ENCODE measurements at places on chromosomes 6 and 20. TPM values are rescaled to one million over a fixed set of nuclear protein-coding genes. Genes with fewer than 3 reads are reported as not detected.

RALY gene
- 97.3 TPM for total RNA-seq

MYCT1 gene
- total RNA-seq, result 82.4 TPM

GLP1R gene
- total RNA-seq, result not detected

FAM184A gene
- total RNA-seq, result 0.38 TPM

TRAM2 gene
- total RNA-seq, result 24.3 TPM

SLC17A9 gene
- total RNA-seq, result 6.9 TPM

NHLRC1 gene
- 1.2 TPM for total RNA-seq

KCNK16 gene
- not detected for total RNA-seq

MYBL2 gene
- 17.3 TPM for total RNA-seq

OR2B6 gene
- not detected for total RNA-seq

ENTPD6 gene
- 40.0 TPM for total RNA-seq

SPEF1 gene
- 0.13 TPM for total RNA-seq

GRM1 gene
- under 0.01 TPM for total RNA-seq

MICA gene
- total RNA-seq, result 34.1 TPM

Data from bladder microvascular endothelial cell (primary cell).